Fibroblast of lung (primary cell): ENCODE measurements at places on chromosomes 2 and 18. TPM values are rescaled to one million over a fixed set of nuclear protein-coding genes. Genes with fewer than 3 reads are reported as not detected.

GRCh38 chr2:150319658-150320555, 167.6 kb downstream of the RND3 start:
- no peaks in the 10 kb centered on the region for H3K4me1 ChIP-seq
- H3K4me3 ChIP-seq = no peak overlapping the region
- no peak overlapping the region for H3K27ac ChIP-seq
- no peaks in the 10 kb centered on the region for H3K36me3 ChIP-seq
- no peak for DNase-seq

DNA sequence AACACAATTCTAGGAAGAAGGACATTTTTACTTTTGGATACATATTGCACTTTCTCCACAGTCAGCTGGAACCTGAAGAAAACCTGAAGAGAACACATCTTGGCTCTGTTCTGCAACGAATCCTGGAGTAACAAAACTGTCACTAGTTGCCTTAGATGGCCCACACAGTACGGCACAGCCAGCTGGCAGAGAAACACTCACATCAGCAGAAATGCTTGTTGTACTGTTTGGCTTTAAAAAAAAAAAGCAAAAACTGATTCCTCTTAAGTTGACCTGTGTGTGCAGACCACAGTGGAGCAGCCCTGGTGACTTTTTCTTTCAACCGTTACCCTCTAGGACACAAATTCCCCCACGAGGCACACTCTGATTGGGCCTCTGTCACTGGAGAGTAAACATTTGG, 152.3 kb upstream of the TWIST2 start:
- no peaks in the 10 kb centered on the region for H3K27me3 ChIP-seq
- H3K4me1 ChIP-seq = no peaks in the 10 kb centered on the region
- H3K27ac ChIP-seq = no peak overlapping the region
- H3K36me3 ChIP-seq = no peaks in the 10 kb centered on the region

- DNase-seq = no peak
- no peak overlapping the region for H3K4me3 ChIP-seq
- no peaks in the 10 kb centered on the region for H3K27me3 ChIP-seq
- no peak overlapping the region for H3K27ac ChIP-seq
- H3K4me1 ChIP-seq = no peaks in the 10 kb centered on the region
Observed at GRCh38 chr18:46575851-46576250, 81.2 kb downstream of the LOXHD1 start.

- H3K4me1 ChIP-seq = peaks cover 4% of the 10 kb centered on the region
- no peaks in the 10 kb centered on the region for H3K36me3 ChIP-seq
- DNase-seq = no peak
- H3K27me3 ChIP-seq = no peaks in the 10 kb centered on the region
Observed at GRCh38 chr2:9664365-9664764, 33.6 kb upstream of the YWHAQ start.

- H3K27ac ChIP-seq = no peak overlapping the region
- no peak for DNase-seq
- peaks cover 3% of the 10 kb centered on the region for H3K4me1 ChIP-seq
- H3K36me3 ChIP-seq = no peaks in the 10 kb centered on the region
- no peak overlapping the region for H3K4me3 ChIP-seq
Observed at GRCh38 chr18:75218065-75218923, 7.7 kb downstream of the TSHZ1 start.

DNA sequence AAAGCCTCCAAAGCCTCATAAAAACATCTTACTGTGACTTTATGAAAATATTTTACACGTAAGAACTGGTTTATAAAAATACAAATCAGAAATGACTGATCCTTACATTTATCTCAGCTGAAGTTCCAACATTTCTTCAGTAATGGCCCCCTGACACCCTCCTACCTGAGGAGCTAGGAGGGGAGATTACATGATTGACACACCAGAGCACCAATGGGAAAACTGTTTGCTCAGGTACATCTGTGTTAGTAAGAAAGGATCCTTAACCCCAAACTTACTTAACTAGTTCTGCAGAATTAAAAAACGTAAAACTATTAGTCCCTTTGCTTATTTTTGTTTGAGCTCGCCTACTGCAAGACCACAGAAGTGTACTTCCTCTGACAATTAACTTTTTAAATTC, 27.0 kb downstream of the ENOSF1 start:
- no peaks in the 10 kb centered on the region for H3K4me1 ChIP-seq
- no peak for DNase-seq
- H3K4me3 ChIP-seq = no peak overlapping the region

DNA sequence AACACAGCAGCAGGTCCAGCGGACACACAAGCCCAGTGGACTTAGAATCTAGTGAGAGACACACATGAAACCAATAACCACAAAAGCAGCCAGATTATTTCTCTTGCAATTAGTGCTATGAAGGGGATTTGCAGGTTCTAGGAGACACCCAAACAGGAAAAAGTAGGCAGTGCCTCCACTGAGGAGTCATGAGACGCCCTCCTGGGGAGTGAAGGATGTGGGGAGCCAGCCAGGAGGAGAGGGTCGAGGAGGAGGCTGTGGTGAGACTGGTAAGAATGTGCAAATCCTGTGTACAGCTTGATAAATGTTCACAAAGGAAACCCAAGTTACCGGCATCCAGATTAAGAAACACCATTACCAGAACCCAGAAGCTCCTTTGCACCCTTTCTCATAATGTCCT, 2.7 kb upstream of the CAPN13 start:
- H3K27me3 ChIP-seq = no peaks in the 10 kb centered on the region
- no peaks in the 10 kb centered on the region for H3K36me3 ChIP-seq
- no peak overlapping the region for H3K27ac ChIP-seq
- no peak overlapping the region for H3K4me3 ChIP-seq

- no peak for DNase-seq
- no peak overlapping the region for H3K27ac ChIP-seq
- H3K27me3 ChIP-seq = no peaks in the 10 kb centered on the region
- H3K4me1 ChIP-seq = no peaks in the 10 kb centered on the region
Observed at GRCh38 chr2:25375989-25376545, 34.3 kb upstream of the DNMT3A start.

- H3K27me3 ChIP-seq = no peaks in the 10 kb centered on the region
- no peaks in the 10 kb centered on the region for H3K36me3 ChIP-seq
- H3K4me3 ChIP-seq = no peak overlapping the region
- no peak overlapping the region for H3K27ac ChIP-seq
Observed at GRCh38 chr2:238097201-238097987, 2.7 kb upstream of the ESPNL start.

DNA sequence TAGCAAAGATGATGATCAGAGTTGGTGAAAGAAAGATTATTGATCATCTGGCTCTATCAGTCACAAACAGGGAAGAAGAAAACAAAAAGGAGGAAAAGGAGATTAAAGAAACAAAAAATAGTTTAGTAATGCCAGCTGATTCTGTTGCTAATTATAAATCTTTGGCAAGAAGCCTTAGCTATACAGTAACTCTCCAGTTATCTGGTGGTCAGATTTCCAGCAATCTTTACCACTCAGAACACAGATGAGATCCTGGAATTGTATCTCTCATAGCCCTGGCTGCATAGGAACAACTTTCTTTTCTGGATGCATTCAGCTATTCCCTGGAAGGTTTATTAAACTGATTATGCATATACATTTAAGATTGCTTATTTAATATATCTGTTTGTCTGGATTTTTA, 256.8 kb upstream of the ZEB2 start:
- H3K36me3 ChIP-seq = no peaks in the 10 kb centered on the region
- H3K27me3 ChIP-seq = no peaks in the 10 kb centered on the region
- DNase-seq = peak; percentile 8
- no peaks in the 10 kb centered on the region for H3K4me1 ChIP-seq

DNA sequence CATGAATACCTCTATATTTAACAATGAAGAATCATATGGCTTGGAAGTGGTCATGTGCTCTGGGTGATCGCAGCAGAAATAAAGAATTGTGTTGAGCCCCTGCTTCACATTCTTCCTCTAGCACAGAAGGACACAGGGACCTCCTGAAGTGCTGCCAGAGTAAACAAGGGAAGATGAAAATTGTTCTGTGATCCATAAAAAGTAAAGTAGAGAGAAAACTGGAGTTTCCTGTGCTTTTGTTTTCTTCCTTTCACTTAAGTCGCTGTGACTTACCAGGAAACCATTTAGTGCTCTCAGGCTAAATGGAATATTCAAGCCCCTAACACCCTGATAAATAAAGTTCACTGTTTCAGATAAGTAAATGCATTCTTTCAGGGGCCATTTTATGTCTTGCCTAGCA, 1173.6 kb upstream of the CHAC2 start:
- H3K4me1 ChIP-seq = no peaks in the 10 kb centered on the region
- H3K4me3 ChIP-seq = no peak overlapping the region
- H3K27me3 ChIP-seq = no peaks in the 10 kb centered on the region
- H3K27ac ChIP-seq = no peak overlapping the region
- DNase-seq = peak; percentile 44
- no peaks in the 10 kb centered on the region for H3K36me3 ChIP-seq

GRCh38 chr18:54217624-54218023, 6.8 kb downstream of the MBD2 start:
- H3K36me3 ChIP-seq = no peaks in the 10 kb centered on the region
- no peaks in the 10 kb centered on the region for H3K27me3 ChIP-seq
- no peak for DNase-seq

- peak overlapping the region; percentile 86 for H3K27ac ChIP-seq
- H3K4me1 ChIP-seq = peaks cover 31% of the 10 kb centered on the region
- no peak for DNase-seq
Observed at GRCh38 chr2:1654696-1655374, 89.5 kb downstream of the PXDN start.

GRCh38 chr2:235734168-235734567, 240.3 kb downstream of the AGAP1 start:
- DNase-seq = no peak
- H3K4me3 ChIP-seq = no peak overlapping the region
- H3K4me1 ChIP-seq = no peaks in the 10 kb centered on the region

- H3K27me3 ChIP-seq = no peaks in the 10 kb centered on the region
- peak overlapping the region; percentile 67 for H3K4me3 ChIP-seq
Observed at GRCh38 chr2:231197706-231198290, 633 bp upstream of the ARMC9 start.

DNA sequence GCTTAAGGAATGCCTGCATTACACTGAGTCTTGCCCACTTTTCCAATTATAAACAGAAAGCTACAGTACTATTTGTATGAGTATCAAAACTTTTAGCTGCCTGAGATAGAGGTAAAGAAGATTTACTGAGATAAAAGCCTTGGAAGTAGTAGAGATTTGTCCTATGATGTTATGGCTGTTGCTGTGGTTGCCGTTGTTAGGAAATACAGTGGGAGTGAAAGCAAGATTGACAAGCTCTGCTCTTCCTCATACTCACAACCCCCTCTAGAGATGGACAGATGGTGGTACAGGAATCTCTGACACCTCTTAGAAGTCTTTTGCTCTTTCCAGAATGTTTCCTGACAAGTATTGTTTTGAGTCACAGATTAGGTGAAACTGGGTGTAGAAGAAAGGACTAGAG, 242.5 kb downstream of the RPIA start:
- no peaks in the 10 kb centered on the region for H3K27me3 ChIP-seq
- H3K36me3 ChIP-seq = no peaks in the 10 kb centered on the region
- H3K4me1 ChIP-seq = no peaks in the 10 kb centered on the region
- H3K4me3 ChIP-seq = no peak overlapping the region
- H3K27ac ChIP-seq = no peak overlapping the region

DNA sequence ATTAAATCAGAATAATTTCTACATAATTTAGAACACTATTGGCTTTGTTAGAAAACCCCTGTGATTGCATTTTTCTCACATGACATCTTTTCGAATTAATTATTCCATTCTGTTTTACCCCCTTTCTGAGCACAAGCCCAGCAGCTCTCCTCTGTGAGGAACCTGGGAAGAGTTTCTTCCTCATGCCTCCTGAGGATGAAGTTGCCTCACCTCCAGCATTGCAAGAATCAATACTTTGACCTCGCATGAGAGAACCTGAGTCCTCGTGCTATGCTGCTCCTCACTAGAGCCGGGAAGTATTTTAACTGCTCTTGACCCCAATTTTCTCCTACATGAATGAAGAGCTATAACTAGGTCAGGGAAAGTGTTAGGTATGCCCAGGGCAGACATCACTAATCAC, 77.1 kb upstream of the RAPH1 start:
- no peaks in the 10 kb centered on the region for H3K4me1 ChIP-seq
- no peaks in the 10 kb centered on the region for H3K36me3 ChIP-seq
- H3K4me3 ChIP-seq = no peak overlapping the region
- no peak for DNase-seq
- no peak overlapping the region for H3K27ac ChIP-seq

DNA sequence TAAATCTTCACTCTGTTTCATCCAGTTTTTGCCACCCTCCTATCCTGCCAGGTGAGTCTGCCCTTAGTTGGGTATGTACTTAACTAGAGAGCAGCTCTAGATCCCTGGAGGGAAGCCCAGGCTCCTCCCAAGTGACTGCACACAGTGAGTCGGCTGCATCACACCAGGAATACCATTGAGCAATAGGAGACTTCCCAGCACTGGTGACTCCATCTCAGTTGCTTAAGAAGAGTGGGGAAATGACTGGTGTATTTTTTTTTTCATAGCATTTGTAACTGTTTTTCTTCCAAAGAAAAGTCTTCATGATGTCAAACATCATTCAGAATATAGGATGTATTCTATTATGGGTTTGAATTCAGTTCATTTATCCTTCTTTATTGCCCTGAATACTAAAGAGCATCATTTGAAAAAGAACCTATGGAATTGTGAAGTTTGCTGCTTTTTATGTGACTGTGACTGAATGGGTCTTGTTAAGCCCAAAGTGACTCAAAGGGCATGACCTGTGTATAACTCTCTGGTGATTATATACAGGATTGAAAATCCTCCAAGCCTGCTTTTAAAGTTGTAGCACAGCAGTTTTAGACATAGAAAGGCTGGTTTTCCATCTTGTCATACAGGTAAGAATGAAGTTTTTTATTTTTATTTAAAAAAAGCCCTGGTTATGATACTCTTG, 84.3 kb downstream of the MAP3K20 start:
- peaks cover 22% of the 10 kb centered on the region for H3K4me1 ChIP-seq
- H3K27ac ChIP-seq = peak overlapping the region; percentile 93
- DNase-seq = peak; percentile 98
- no peaks in the 10 kb centered on the region for H3K27me3 ChIP-seq
- H3K36me3 ChIP-seq = no peaks in the 10 kb centered on the region
- peak overlapping the region; percentile 21 for H3K4me3 ChIP-seq

DNA sequence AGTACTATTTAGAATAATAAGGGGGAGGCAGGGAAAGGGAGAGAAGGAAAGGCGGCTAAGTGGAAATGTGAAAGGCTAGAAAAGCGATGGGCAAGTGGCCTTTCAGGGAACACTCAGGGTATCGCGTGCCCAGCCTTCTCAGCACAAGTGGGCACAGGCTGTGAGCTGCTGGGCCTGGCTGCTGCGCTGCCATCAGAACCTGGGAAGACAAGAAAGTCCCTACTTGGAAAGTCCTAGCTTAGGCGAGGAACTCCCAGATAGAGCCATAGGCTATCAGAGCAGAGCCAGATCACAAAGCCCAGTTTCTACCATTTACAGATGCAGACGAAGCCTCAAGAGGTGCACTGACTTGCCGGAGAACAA, 9.8 kb upstream of the FZD7 start:
- H3K4me3 ChIP-seq = no peak overlapping the region
- H3K27ac ChIP-seq = no peak overlapping the region
- H3K27me3 ChIP-seq = no peaks in the 10 kb centered on the region

Gene CRACDL
- under 0.01 TPM in 1 of 2 replicates, not detected in the other for total RNA-seq

Gene CGREF1
- total RNA-seq = 2.3 and 10.0 TPM in 2 replicates

Gene PROKR1
- total RNA-seq = not detected in 2 replicates

Gene RBKS
- total RNA-seq = 1.3 and 2.6 TPM in 2 replicates

Gene IL1F10
- total RNA-seq = not detected in 2 replicates

Gene ITPRID2
- total RNA-seq = 117 and 179 TPM in 2 replicates

Gene NOL4
- total RNA-seq = not detected in 2 replicates

Gene RSAD2
- 0.77 and 1.7 TPM in 2 replicates for total RNA-seq

Gene RPRM
- total RNA-seq = not detected in 2 replicates

Gene CNTNAP5
- total RNA-seq = not detected in 2 replicates

Gene ZBTB14
- 9.2 and 9.7 TPM in 2 replicates for total RNA-seq

Gene NHEJ1
- total RNA-seq = 20.3 and 22.1 TPM in 2 replicates
